ENCODE measurements at places on chromosomes 7 and 10.
A peak's percentile ranks its signal among the peaks of the same experiment; 100 is the strongest.

DNA sequence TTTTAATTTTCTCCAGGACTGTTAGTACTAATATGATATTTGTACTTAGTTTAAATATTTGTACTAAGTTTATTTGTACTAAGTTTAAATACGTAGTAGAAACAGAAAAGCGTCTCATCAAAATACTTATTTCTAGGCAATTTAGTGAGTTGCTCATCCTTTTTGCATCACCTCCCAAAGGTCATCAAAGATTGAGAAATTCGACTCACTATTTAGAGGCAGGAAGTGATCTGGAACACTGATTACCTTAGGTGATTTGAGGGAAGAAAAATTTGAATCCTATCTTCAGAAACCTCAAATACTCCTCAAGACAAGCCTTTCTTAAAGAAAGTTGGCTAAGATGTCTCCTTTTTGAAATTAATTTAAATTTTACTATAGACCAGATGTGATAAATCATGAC, 14.5 kb downstream of the WNT16 start:
- DNase-seq = no peak

DNA sequence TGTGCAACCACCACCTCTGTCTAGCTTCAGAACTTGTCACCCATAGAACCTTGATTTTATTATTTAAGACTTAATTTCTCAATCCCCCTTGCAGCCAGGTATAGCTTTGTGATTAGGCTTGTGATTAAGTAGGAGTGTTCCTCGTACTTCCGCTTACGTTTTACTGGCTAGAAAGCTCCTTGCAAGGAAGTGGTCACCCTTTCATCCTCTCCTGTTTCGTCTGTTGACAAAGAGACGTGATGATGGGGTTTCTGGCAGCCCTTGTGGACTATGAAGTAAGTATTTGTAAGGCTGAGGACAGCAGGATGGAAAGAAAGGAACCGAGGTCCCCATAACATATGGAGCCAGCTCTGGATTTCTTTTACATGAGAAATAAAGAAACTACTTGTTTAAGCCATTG, 86.5 kb upstream of the KDM7A start:
- DNase-seq = peak; percentile 32

DNA sequence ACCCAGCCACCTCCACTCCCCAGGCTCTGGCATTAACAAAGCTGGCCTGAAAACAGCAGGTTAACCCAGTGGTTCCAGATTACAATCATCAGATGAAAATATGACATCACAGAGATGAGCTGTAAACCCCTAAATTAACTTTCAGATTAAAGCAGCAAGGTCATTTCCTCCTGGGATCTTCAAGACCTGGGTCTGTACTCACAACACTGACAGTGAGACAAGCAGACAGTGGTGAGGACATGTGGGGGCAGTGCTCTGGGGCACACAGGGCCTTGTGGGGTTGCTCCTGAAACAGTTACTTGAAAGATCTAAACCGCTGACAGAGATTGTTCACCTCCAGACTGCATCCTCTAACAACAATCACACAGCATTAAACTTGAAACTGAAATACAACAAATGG, 134.1 kb downstream of the ZNF438 start:
- DNase-seq = peak; percentile 4

- no peak for DNase-seq
These were observed 18.7 kb upstream of the CRHR2 start for GRCh38 chr7:30700941-30701340.

- no peak for DNase-seq
These were observed 9.2 kb upstream of the ORAI2 start for GRCh38 chr7:102424129-102424551.

DNA sequence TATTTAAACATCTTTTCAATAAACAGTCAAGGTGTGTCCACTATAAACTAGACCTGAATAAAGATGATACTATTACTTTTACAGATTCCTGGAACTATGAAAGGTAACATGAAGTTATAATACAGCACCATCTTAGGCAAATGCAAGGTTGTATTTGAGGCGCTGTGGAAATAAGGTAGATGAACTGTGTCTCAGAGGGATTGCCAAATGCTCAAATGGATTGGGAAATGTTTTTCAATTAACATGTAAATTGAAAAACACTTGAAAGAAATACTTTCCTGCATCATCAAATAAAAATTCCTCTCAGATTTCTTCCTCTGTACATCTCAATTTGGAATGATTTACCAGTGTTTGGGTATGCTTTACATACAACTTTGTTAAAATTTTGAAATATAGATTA, 139.4 kb downstream of the DKK1 start:
- no peak for DNase-seq

GRCh38 chr7:91656541-91657482, 223.7 kb downstream of the MTERF1 start:
- no peak for DNase-seq

GRCh38 chr10:98411768-98412167, 3.2 kb downstream of the PYROXD2 start:
- no peak for DNase-seq

DNA sequence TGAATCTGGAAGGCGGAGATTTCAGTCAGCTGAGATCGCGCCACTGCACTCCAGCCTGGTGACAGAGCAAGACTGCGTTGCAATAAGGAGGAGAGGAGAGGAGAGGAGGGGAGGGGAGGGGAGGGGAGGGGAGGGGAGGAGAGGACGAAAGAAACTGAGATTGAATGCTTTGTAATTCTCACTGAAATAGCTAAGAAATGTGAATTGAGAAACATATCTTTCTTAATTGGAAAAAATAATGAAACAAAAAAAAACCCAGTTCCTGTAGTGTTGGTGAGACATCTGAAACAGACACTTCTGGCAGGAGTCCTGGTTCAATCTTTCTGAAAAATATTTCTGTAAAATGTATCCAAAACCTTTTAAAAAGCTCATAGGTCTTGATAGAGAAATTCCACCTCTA, 26.5 kb downstream of the PPA1 start:
- DNase-seq = no peak

- DNase-seq = peak; percentile 68
These were observed 844 bp downstream of the FBXW4 start for GRCh38 chr10:101693978-101694673.

GRCh38 chr7:77759294-77759889, 38.8 kb downstream of the TMEM60 start:
- peak; percentile 54 for DNase-seq

DNA sequence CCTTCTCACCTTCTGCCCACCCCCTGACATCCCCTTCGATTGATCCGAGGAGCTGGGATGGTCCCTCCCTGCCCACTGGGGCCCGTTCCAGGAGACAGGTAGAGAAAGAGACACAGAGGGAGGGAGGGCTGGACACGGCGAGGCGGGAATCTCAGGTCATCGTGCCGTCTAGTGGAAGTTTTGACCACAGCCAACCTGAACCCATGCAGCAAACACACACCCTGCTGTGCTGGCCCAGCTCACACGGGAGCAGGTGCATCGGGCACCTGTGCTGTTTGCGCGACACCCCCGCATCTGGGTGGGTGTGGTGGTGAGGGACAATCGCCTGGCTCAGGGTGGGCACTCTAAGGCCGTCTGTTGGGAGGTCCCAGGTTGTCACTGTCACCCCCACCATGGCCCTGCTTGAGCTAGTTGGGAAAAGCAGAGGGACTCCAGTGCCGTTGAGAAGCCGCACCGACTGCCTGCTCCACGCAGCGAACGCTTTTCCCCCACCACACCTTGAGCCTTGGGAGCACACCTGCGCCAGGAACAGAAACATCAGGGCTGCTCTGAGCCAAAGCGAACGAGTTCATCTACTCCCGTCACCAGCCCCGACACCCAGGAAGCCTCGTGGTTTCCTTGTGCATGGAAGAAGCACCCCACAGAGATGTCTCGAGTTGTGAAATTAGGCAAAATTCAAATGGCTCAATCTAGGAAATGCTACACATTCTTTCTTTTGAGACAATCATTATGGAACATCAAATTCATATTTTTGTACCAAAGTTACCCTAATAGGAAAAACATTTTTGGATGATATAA, 285.8 kb downstream of the DNAJB6 start:
- no peak for DNase-seq

GRCh38 chr10:70565556-70566514, 36.7 kb downstream of the PRF1 start:
- DNase-seq = no peak

DNA sequence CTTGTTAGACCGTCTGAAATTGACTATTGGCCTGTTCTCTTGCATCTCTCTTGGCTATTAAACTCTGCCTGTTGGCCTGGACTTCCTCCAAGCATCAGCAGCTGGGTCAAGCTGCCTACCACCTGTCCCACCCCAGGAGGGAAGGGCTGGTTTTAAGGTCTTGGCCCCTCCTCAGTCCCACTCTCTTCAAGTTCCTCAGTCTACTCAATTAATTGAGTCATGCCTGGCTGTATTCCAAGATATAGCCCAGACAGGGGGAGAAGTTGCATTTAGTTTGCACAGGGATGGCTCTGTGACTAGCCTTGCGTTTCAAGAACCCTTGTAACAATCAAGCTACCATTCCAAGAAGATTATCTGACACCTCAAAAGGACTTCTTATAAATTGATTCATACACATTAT, 113.8 kb upstream of the GLI3 start:
- no peak for DNase-seq

- DNase-seq = no peak
These were observed 321.1 kb upstream of the ZMIZ1 start for GRCh38 chr10:78747401-78748234.

DNA sequence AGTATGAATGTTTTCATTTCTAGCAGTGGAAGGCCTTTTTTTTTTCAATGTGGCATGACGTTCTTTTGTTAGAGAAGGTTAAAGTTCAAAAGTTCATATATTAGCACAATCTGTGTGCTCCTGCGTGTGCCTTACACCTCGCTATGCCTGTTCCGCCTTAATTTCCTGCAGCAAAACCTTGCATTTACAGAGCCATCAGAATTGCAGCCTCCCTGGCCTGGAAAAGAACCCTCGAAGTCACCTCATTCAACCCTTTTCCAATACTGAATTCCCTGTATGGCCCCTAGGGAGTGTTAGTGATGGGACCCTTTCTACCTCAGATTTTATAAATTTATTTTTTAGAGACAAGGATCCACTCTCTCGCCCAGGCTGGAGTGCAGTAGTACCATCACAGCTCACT, 103.5 kb upstream of the ZNF438 start:
- DNase-seq = no peak

- DNase-seq = no peak
These were observed 28.0 kb upstream of the COBL start for GRCh38 chr7:51344406-51345138.

GRCh38 chr10:78215645-78216044, 182.0 kb downstream of the RPS24 start:
- DNase-seq = peak; percentile 19

DNA sequence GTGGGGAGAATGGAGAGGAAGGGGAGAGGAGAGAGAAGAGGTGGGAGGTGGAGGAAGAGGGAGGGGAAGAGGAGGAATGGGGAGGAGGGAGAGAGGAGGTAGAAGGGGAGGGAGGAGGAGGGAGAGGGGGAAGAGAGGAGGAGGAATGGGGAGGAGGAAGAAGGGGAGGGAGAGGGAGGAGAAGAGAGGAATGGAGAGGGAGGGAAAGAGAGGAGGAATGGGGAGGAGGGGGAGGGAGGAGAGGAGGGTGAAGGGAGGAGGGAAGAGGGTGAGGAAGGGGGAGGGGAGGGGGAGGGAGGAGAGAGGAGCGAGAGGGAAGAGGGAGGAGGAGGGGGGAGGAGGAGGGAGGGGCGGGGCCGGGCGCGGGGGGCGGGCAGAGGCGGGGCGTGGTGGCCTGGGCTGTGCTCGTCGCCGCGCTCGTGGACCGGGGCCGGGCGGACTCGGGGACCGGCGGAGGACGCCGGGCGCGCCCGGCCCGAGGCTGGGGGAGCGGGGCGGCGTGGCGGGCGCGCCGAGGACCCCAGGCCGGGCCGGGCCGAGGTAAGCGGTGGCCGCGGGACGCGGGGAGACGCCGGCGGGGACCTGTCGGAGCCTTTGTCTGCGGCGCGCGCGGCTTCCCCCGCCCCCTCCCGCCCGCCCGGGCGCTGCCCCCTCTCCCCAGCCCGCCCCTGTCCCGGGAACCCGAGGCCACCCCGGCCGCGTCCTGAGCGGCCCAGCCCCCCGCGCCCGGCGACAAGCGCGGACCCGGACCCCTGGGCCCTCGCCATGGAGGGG, at the start of gene SLC29A4:
Gene SLC29A4, plus strand, starts transcription at position 401 of the 774 bp plus-strand sequence. CDS start 4,874 bp downstream, outside the sequence.
- no peak for DNase-seq

All from stimulated activated CD4-positive, alpha-beta T cell treated with anti-CD3 and anti-CD28 coated beads, Interleukin-1b, Interleukin-23, amount 100 ng/mL, for 48 hours (primary cell).